NCI-H1105 treated with DMSO at 0.1 percent for 48 hours (cell line): ENCODE measurements at places on chromosomes 16 and 17.

DNA sequence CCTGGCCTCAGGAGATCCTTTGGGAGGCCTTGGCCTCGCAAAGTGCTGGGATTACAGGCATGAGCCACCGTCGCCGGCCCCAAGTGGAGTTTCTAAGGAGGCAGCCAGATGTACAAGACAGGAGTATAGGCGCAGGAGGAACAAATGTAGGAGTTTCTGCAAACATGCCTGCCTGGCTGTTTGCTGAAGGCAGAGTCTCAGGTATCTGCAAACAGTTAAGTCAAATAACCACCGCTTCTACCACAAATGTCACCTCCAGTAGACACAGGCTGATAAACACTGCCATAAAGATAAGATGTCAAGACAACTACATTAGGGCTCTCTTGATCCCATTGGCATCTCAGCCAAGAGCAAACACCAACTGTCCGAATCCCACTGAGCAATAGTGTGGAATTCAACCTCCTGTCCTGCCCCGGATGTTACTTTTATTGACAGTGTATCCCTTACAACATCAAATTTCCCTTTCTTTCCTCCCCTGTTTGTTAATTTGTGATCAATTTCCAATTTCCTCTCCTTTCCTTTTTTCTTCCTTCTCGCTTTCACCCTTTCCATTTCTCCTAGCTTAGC is 5.6 kb upstream of the COG1 start:
- no peak for DNase-seq

DNA sequence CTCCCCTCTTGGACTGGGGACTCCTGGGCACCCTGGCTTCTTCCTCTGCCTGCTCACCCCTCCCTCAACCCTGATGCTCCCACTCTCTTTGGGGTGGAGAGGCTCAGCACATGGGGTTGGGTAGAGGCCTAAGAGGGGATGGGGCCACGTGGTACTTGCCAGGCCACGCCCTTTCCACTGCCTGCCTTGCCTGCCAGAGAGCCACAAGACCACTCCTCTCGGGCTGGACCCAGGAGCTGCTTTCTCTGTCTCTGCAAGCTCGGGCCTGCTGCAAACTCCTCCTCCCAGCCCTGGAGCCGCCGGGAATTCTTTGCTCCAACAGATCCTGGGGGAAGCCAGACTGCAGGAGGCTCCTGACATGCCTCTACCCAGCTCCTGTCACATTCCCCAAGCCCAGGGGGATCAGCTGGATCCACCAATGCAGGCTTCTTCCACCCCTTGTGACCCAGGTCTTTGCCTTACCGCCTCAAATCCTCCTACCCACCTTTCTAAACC is 11.8 kb downstream of the DLX4 start:
- DNase-seq: peak; percentile 41

GRCh38 chr17:80770881-80771611 is 220.6 kb upstream of the CHMP6 start:
- no peak for DNase-seq

DNA sequence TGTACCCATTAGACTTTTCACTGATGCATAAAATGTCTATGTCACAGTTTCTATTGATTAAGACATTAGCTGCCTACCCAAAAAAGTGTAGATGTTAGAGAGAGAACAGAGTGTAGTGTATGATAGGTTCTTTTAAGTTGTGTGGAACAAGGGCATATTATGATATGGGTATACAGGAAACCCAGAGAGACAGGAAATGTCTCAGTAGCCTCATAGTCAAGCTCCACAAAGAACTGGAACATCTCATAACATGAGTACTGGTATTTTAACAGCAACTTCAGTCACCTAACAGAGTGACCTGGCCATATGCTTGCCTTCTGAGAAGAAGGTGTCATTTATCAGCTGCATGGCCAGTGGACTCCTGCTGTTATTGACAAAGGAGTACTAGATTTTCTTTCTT is 128.1 kb downstream of the RGS9 start:
- DNase-seq: no peak

DNA sequence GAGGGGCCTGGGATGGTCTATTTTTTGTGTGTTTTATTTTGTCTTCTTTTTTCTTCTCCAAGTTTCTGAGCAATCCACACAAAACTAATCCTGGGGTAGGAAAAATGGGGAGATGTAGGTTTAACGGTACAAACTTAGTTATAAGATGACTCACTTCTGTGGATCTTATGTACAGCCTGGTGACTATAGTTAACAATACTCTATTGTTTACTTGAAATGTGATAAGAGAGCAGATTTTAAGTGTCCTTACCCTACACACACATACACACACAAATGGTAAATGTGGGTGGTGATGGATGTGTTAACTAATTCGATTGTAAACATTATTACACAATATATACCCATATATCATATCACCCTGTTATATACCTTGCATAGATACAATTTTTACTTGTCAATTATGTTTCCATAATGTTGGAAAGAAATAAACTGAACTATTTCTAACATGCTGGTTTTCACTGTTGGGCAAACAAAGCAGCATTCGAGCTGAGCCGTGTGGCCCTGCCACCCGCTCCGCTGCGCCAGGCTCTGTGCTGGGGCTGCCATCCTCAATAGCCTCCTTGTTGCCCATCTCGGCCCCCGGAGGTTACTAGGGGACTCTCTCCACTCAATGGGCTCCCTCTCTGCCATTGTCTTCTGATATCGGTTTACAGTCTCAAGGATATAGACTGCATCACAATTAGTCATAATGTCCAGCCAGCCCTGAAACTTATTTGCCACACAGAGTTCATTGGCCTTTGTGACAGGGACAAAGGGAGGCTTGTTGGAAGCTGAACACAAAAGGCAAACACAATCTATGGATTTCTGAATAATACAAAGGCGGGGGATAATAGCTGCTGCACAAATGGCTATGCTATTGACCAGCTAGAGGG is 380.3 kb upstream of the MAF start:
- no peak for DNase-seq

DNA sequence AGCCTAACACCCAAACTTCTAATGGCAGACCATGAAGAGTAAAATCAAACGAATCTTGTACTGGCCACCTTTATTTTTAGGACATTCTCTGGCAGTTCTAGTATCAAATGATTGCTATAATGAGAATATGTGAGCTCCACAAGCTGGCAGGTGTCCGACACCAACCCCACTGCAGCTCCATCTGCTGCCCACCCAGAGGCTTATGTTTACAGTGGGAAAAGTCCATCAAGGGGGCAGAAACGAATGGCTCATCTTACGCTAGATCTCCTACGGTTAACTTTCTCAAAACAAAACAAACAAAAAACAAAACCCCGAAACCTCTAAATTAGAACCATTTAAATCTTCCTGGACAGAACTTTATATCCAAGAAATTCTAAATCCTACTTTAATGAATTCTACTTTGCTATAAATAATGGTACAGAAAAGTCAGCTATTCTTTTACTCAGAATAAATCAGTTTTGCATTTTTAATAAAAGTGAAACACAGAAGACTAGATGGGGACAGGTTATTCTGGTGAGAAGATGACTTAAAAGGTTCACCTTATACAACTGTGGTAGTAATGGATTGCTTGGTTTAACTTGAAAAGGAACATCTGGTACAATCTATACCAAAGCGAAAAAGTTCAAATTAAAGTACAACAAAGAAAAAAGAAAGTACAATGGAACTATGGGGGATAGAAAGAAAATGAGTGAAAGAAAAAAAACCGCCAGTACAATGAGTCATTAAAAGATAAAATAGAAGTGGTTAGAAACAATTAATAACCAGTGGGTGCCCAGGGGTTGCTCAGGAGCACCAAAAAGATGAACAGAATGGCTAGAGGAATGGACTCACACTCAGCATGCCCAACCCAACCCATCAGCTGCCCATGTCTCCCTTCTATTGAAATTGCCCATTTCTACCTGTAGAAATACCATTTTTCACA is 40.2 kb downstream of the GRB2 start:
- no peak for DNase-seq

DNA sequence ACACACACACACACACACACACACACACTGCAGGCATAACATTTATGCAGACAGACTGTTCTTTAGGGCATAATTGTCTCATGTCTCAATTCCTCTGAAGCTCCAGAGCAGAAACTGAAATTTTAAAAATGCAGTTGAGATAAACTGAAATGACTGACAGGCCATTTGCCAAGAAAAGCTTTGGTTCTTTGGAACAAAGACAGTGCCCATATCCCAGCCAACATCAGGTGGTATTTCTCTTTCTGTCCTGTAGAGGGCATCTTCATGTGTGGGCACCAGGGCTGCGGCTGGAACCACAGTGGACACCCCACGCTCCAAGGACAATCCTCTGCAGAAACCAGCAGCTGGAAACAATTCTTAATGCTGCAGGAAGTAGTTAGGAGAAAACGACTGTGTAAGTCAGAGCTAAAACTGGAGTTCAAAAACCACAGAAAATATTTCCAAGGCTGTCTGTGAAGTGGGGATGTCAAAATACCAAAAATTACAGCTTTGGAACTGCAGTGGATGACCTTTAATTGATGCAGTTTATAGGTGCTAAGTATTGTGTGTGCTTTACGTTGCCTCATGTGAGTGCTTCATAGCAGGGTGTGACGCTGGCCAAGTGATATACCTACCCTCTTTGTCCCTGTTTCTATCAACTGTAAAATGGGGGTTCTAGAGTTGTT is 10.6 kb upstream of the MEFV start:
- peak; percentile 45 for DNase-seq
